ENCODE measurements at places on chromosomes 7 and 10.
A peak's percentile ranks its signal among the peaks of the same experiment; 100 is the strongest.

DNA sequence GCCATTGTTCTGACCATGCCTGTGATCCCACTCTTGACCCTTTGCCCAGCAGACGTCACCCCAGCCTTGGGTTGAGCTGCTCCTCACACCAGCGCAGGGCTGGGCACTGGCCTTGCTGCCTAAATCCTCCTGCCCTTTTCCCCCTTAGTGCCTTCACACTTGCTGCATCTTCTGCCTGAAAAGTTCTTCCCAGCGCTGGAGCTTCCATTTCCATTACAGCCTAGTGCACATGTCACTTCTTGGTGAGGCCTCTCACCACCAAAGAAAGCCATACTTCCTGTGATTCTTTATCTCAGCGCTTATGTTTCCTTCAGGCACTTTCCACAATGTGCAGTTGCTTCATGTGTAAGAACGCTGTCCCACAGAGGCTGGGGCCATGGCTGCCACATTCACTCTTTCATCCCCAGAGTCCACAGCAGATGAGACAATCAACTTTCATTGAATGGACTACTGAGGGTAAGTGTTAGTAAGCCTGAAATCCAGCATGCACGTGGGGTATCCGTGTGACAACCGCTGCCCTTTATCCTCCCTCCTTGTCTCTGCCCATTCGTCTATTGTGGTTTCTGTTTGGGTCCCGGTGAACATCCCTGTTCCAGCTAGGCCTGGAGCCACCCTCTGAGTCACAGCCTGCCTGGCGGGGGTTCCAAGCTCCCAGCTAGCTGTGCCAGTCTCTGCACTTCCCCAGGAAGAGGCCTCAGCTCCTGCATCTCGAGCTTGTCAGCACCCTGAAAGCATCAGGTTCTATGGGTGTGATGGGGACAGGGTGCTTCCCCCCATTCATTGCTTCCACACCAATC, 37.3 kb downstream of the ADRA2A start:
- DNase-seq, result no peak

- no peak for DNase-seq
Observed at GRCh38 chr7:77185866-77186265, 13.8 kb downstream of the FGL2 start.

DNA sequence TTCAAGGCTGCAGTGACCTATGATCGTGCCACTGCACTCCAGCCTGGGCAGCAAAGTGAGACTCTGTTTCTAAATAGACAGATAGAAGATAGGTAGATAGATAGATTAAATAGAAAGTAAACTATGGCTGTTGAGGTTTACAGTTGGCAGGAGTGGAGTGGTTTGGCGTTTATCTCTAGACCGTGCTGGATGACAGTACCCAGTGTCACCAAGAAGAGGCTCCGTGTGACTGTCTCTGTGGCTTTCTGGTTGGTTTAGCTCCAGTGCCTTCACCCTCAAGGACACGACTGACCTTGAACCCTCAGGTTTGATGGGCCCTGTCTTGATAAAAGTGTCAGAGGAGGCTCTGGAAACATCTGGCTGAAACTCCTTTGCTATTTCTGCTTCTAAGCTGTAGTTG, 31.7 kb downstream of the CHST12 start:
- no peak for DNase-seq

GRCh38 chr10:23368816-23369640, 24.4 kb upstream of the C10orf67 start:
- no peak for DNase-seq

DNA sequence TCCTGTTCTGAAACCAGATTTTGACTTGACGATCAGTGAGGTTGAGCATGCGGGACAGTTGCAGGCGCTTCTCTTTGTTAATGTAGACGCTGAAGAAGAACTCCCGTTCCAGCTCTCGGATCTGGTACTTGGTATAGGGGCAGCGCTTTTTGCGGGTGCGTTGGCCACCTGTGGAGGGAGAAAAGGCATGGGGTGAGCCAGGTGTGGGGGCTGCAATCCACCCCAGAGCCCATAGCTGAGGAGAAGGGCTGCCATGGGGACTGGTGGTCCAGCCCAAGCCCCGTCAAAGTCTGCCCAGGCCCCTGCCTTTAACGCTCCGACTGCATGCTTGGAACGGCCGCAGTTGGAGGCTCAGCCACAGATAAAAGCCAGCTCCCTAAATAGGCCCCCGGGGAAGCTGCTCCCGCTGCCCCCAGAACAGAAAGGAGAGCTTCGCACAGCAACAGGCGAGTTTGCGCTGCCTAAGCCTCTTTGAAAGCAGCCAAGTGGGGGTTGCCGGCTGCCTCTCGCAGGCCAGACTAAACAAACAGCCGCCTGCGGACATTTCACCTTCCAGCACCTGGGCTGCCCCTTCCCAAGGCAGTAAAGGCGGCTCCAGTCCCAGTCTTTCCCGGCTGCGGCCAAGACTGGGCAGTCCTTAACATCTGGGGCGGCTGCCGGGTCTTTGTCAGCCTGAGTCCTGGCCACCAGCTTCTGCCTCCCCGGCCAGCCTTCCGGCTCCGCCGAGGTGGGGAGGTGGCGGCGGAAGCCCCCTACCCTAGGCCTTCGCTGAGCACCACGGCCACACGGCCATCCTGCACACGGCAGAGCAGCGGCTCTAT, 2.0 kb downstream of the HOXA11 start:
- DNase-seq, result peak; percentile 1

DNA sequence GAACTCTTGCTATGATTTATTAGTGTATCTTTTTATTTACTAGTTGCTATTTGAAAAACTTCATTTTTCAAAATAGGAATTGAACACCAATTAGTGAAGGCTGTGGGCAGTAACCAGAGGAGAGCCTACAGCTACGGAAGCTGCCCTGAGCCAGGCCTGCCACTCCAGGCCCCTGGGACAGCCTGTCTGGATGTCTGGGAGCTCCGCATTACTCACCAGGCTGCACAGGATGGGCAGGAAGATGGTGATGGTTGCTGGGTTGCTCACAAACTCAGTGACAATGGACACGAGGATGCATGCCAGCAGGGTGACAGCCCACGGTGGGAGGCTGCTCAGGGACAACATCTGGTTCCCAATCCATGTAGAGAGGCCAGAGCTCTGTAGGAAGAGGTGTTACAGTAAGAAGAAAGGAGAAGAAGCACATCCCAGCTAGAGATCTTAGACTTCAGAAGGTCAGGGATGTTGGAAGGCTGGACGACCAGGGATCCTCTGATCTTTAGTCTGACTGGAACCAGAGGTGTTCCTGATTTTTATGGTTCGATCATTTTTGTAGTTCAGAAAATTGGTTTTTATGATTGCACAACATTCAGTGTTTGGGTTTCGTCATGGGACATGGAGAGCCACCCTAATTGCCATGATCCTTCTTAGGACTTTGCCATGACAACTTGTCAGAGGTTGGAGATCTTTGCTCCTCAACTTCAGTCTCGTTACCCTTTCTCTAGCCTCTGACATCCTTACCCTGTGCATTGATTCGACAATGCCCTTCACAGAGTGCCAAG, 23.2 kb downstream of the STMP1 start:
- no peak for DNase-seq

DNA sequence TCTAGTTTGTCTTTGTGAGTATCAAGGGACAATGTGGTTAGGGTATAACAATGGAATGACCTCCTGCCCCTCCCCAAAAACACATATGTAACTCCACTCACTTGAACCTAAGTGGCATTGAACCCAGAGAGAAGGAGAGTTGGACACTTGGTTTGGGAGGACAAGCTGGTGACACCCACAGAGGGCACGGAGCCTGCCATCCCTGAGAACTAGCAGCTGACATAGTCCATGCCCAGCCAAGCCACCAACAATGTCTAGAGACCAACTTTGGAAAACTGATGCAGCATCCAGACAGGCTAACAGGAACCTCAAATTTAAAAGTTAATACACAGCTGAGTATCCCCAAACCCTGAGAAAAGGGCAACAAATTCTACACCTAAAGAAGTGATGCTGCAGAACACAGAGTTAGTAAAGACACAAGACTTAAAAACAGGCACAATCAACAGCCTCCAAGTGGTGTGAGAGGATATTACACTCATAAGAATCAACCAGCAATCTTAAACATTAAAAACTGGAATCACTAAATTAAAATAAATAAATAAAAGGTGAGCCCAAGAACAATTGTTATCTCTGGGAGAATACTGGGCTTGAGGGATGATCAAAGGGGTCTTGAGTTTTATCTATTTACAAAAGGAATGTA, 27.2 kb downstream of the NUDCD3 start:
- DNase-seq, result no peak

GRCh38 chr7:77269360-77270093, 69.9 kb upstream of the FGL2 start:
- DNase-seq, result no peak

DNA sequence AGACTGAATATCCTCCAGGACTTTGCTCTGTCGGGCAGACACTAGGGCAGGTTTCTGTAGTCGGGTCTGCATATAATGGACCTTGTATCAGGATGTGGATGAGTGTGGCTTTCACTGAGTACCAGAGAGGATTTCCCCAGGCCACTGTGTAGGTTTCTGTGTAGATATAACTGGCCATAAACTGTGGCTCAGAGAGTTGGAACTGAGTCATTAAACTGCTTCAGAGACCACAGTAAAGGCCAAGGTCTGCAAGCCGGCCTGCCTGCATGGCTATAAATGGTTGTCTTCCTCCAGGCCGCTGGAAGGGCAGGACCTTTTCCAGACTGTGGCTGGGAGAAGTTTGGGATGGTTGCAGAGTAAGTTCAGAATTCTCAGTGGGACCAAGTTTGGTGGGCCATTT, 16.9 kb downstream of the ZNF92 start:
- DNase-seq, result no peak

DNA sequence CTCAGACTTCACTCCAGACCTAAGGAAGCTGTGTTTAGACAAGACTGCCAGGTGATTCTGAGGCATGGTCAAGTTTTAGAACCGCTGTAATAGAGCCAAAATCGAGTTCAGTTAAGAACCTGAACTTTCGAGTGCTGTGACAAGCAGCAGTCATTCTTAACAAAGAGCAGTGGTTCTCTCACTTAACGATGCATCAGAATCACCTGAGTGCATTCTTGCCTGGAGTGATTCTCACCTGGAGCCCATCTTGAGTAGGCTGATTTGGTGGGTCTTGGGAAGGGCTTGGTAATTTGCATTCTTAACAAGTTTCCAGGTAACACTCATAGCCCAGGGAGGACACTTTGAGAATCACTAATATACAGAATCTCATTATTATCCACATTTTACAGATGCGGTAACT, 44.7 kb downstream of the PLXNA4 start:
- no peak for DNase-seq

- no peak for DNase-seq
Observed at GRCh38 chr10:60834401-60834800, 56.1 kb downstream of the CDK1 start.

DNA sequence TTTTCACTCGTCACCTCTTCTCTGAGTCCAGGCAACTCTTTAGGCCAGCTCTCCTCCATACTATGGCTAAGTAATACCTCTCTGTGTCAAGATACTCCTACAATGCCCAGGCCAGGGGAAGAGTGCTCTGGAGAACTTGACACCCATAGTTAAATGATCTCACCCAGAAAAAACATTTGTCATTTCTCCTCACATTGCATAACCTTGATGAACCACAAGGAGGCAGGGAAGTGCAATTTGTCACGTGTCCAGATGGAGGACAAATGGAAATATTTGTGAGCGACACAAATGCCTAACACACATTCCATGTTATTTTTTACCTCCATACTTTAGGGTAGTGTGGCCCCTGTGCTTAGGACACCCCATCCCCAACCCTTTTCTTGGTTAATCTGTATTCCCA, 78.3 kb downstream of the HTR7 start:
- DNase-seq, result no peak

- DNase-seq, result no peak
Observed at GRCh38 chr10:116085323-116085722, 187.7 kb downstream of the GFRA1 start.

DNA sequence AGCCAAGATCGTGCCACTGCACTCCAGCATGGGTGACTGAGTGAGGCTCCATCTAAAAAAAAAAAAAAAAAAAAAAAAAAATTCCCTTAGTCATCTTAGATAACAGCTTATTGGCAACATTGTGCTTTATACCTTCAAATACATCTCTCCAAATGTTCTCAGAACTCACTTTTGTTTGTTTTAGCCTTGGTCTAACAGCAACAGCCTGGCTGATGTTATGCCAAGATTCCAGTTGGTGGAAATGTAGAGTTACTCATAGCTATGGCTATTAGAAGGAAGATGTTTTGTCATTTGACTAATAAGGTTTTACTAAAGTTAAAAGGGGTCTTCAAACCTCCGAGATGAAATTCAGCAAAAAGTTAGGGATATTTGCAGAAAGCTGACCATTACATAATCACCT, 481.4 kb downstream of the NEBL start:
- no peak for DNase-seq

DNA sequence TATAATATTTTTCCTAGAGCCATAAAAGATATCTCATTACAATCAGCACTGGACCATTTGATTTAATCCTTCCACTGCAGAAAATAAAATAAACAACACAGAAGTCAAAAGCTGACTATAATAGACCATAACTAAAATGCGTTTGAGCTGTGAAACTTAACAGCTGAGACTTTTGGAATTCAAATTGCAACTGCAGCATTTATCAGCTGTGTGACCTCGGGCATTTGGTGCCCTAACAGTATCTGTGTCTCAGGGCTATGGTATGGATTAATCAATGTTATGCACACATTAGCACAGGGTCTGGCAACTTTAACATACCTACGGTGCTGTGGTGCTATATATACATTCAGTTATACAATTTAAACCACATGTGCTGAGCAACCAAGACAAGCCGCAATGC, 160.1 kb downstream of the COL28A1 start:
- DNase-seq, result no peak

DNA sequence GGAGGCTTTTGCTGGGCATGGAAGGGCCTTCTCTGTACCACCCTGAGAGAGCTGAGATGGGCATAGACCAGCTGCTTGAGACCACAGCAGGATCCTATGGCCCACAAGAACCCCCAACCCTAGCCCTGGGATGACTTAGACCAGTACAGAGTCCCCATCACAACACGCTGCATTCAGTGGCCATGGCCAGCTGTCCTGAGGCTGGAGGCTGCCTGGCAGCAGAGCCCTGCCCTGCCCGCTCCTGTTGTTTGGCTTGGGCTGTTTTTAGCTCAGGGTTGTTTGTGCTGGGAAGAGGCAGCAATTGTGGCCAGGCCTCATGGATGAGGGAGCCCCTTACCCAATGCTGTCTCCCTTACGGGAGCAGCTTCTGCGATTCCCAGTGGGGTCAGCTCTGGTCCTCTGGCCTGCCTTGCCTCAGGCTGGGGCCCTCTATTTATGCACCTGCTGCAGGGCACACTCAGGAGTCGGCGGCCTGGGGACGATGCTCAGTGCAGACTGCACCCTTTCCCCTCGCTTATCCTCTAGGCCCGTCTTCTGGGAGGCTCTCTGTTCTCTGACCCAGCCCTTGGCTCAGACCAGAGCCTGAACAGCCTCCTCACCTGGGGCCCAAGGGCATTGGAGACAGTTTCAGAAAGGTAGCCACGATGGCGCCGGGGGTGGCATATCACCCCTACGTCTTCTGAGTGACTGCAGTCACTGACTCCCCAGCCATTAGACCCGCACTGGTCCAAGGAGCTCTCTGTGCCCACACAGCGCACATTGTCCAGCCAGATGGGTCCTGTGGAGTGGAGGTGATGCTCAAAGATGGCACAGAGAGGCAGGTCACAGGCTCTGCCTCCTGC, 6.3 kb downstream of the LOXL4 start:
- no peak for DNase-seq
